Suprapubic skin (tissue), 4 donors: ENCODE measurements at places on chromosomes 6 and 20. TPM values are rescaled to one million over a fixed set of nuclear protein-coding genes. Genes with fewer than 3 reads are reported as not detected.

Gene TNF
- 6.4 TPM for total RNA-seq

Gene POPDC3
- not detected for total RNA-seq

Gene PTK6
- 70.6 TPM for total RNA-seq

Gene SYCP2
- 4.0 TPM for total RNA-seq

Gene KCNK5
- 43.9 TPM for total RNA-seq

Gene GNAS-AS1
- total RNA-seq, result not detected

Gene GFRA4
- total RNA-seq, result not detected

Gene TBC1D22B
- 14.2 TPM for total RNA-seq

Gene TSBP1
- not detected for total RNA-seq

Gene SOBP
- 0.45 TPM for total RNA-seq

Gene TFAP2D
- not detected for total RNA-seq

Gene SMIM26
- 128 TPM for total RNA-seq

Gene ANKRD66
- not detected for total RNA-seq
